Left colon (tissue), 2 donors: ENCODE measurements at places on chromosomes 5 and 9. TPM values are rescaled to one million over a fixed set of nuclear protein-coding genes. Genes with fewer than 3 reads are reported as not detected.

Gene C9
- total RNA-seq, result not detected

Gene IFNB1
- total RNA-seq, result not detected

DNA sequence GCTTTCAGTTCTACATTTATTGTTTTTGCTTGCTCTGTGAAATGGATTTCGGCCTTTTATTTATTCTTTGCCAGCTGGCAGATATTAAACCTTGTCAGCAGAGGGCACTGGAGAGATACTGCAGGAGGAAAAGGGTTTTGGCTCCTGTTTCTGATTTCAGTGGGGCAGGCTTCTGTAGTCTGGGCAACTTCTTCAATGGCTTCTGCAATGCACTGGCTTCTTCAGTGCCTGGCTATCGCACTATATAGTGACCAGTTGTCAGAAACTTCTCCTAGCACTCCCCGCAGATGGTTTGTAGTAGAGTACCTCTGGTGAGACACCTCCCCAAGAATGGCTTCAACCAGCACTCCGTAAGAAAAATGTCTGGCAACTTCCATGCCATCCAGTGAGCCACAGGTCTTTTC lies 3.2 kb upstream of the NFX1 start:
- peak; percentile 37 for DNase-seq

DNA sequence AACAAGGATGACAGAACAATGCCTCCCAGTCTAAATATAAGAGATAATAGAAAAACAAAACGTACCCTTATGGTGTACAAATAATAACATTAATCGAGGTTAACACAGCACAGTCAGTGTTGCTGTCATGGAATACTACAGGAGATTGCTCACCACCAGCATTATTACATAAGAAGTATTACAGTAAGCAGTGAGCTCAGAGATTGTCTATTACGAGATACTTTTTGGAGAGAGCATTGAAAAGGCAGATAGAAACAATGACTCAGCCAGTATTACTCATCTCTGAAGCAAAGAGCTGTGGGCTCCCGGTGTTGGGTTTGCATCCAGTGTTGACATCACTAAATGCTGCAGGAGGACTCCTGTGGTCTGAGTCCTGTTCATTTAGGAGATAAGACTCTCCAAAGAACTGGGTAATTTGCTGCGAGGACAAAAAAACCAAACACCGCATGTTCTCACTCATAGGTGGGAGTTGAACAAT lies 191.9 kb upstream of the SEMA6A start:
- DNase-seq, result no peak

Gene HMCN2
- total RNA-seq, result 19.1 TPM

- DNase-seq, result no peak
Measured at GRCh38 chr5:133383580-133383939, 228.8 kb downstream of the FSTL4 start.

GRCh38 chr9:89933578-89933977 lies 328.8 kb downstream of the GADD45G start:
- DNase-seq, result no peak

- DNase-seq, result no peak
Measured at GRCh38 chr9:89400403-89401116, 82.3 kb downstream of the SECISBP2 start.

Gene ANXA2R
- total RNA-seq, result 1.3 TPM

DNA sequence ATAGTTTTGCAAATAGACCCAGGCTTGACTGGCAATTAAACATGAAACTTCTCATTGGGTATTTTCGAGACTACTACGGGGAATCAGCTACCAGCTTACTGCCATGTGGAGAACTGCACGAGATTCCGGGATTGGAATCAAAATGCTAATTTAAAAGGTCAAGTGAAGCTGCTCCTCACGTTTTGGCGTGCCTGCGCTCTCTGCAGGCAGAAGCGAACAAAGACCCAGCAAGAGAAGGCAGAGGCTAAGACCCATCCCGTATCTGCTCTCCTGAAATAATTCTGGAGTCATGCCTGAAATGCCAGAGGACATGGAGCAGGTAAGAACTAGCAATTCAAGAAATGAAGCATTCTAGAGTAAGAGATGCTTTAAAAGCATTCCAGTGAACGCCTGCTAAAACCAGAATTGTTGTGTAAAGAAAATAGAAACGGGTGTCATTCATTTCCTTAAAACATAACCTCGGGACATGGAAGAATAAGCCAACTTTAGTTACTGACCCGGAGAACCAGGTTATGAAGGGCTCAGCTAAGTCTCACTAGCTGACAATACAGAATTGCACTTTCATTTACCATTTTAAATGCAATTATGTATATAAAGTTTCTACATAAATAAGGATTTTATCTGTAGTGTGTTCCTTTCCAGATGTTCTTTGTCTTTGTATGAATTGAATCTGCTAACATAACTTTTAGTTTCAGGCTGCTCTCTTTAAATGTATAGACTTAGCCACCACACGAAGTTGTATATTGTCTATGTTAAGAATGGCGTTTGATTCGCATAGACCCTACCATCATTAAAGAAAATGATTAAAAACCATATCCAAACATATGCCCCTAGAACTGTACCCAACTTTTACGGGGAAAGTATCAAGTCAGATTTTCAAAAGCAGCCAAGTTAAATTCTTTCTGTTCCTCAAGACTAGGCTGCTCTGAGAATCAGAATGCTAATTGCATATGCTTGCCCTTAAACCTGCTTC lies 2.0 kb upstream of the MAT2B start:
- DNase-seq, result peak; percentile 67

Gene PPP2R2B
- 1.7 TPM for total RNA-seq

Gene SOWAHA
- total RNA-seq, result 38.8 TPM

Gene PRR7
- total RNA-seq, result 2.2 TPM

DNA sequence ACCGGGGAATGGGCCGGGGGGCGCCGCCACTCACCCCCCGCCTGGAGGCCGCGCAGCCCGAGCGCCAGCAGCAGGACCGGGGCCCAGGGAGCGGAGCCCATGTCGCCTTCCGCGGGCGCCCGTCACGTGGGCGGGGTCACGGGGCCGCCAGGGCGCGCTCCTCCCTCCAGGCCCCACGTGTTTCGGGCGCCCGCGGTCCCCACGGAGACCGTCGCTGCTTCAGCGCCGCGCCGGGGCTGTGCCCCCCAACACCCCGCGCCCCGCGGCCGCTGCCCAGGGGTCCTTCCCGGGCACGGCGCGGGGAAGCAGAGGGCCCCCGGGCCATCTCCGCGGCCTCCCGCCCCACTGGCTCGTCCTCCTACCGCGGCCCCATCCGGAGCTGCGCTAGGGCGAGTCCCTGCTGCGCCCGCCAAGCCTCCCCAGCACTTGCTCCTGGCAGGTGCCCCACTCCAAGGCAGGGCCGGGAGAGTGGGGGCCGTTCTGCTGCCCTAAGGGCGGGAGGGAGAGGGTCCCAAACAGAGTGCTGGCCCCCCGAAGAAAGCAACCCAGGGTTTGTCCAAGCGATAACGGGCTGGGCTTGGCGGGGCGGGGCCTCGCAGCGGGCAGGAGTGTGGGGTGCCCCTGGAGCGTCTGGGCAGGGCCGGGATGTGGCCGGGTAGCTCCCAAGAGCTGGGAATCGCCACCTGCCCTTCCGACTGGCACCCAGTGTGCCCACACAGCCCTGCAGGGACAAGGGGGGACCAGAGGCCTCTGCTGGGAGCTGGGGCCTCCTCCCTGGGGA lies at the start of gene DPP7:
TSS of gene DPP7 (minus strand) at position 121 of the 781 bp plus-strand sequence. CDS start at position 101, 20 bp downstream.
- DNase-seq, result peak; percentile 84

- no peak for DNase-seq
Measured at GRCh38 chr5:88667496-88668201, 215.3 kb downstream of the MEF2C start.

Gene PCDHGC4
- total RNA-seq, result 0.92 TPM

DNA sequence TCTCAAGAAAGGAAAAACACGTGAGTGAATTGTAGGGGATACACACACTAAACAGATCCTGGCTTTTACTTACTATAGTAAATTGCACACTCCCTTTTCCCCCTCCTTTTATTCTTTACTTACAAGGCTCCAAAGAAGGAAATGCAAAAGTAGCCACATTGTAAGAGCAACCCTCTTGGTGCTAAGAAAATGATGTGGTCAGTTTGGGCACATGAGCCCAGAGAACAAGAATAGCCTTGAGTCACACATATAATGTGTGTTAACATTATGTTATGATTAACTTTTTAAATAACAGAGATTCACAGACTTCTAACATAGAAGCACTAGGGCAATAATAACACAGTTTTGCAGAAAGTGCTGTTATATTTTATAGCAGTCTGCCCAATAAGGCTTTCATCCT lies 48.5 kb downstream of the PCSK5 start:
- no peak for DNase-seq

DNA sequence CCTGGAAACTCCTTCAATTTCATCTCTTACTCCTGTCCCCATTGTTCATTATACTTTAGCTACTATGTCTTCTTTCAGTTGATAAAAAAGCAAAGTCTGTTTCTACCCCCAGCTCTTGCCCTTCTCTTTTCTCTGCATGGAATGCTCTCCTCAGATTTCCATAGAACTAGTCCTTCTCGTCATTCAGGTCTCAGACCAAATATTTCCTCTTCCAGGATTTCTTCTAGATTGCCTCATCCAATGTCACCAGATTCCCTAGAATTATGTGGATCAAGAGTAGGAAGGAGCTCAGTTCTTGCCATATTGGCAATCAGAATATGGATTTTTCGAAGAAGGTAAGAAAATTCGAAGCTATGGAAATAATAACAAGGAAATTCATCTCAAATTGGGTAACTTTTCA lies 176.1 kb downstream of the GABRG2 start:
- DNase-seq, result no peak

DNA sequence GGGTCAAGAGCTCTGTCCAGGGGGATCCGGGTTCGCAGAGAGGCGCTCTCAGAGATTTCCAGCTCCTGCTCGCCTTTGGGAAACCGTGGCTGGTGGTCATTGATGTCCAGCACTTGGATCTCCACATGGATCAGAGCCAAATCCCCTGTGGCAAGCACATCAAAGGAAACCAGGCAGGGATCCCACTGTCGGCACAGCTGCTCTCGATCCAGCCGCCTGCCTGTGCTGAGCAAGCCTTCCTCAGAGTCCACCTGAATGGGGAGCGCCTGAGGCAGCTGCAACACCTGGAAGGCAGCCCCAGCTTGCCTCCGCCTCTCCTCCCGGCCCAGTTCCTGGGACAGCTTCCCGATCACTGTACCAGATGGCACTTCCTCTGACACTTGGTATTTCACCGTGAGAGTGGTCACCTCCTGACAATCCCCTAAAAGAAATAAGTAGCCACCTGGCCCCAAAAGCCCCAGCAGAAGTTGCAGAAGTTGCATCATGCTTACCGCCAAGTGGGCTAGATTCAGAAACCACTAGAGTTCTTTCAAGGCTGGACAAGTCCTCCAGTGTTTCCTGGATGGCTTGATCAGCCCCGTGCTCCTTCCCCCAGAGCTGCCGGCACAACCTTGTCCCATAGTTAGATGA lies 520 bp downstream of the PCDH12 start:
- no peak for DNase-seq

DNA sequence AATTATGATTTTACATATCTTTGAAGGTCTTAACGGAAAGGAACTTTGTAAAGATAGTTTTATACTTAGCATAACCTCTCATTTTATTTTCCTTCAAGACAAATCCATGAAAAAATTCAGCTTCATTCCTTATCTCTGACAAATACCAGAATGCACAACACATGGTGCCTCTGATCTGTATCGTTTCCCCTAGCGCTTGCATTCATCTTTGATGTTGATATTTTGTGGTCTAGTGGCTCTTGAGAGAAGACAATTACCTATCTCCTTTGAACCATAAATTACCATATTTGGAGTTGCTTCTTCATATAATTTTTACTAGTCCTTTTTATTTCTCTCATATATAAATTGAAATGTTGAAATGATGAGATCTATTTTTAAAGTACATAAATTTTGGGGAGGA lies 551.3 kb downstream of the PDE4D start:
- DNase-seq, result no peak

DNA sequence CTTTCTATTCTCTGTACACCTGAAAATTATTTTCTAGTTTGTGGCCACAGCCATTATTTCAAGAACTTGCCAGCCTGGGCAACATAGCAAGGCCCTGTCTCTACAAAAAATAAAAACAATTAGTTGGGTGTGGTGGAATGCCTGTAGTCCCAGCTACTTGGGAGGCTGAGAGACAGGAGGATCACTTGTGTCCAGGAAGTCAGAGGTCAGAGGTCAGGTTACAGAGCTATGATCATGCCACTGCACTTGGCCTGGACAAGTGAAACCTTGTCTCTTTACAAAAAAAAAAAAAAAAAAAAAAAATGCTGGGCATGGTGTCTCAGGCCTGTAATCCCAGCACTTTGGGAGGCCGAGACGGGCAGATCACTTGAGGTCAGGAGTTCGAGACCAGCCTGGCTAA lies 58.3 kb downstream of the HMGCR start:
- DNase-seq, result no peak

DNA sequence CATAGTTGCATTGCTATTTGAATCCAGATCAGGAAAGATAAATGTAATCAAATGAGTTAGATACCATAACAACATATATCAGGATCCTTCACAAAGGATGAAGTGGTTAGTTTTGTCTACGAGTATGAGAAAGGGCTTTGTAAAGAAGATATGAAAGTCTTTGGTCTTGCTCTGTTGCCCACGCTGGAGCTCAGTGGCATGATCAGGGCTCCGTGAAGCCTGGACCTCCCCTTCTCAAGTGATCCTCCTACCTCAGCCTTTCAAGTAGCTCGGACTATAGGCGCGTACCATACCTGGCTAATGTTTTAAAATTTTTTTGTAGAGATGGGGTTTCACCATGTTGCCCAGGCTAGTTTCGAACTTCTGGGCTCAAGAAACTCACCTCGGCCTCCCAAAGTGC lies 1.8 kb downstream of the SMC5 start:
- no peak for DNase-seq

- DNase-seq, result no peak
Measured at GRCh38 chr9:130179331-130179907, 7.2 kb downstream of the NCS1 start.

GRCh38 chr9:2722715-2723114 lies 5.4 kb downstream of the KCNV2 start:
- no peak for DNase-seq

GRCh38 chr5:132841305-132841704 lies 10.9 kb upstream of the SHROOM1 start:
- no peak for DNase-seq

GRCh38 chr5:27797220-27797619 lies 758.8 kb upstream of the CDH9 start:
- DNase-seq, result no peak

- DNase-seq, result no peak
Measured at GRCh38 chr9:133002147-133003070, 23.9 kb downstream of the GFI1B start.

Gene STPG3
- not detected for total RNA-seq

- DNase-seq, result no peak
Measured at GRCh38 chr9:36864491-36865410, 169.3 kb downstream of the PAX5 start.

Gene YTHDC2
- total RNA-seq, result 23.2 TPM

GRCh38 chr9:68546596-68547390 lies 6.1 kb upstream of the TMEM252 start:
- no peak for DNase-seq

Gene NRG2
- 0.06 TPM for total RNA-seq

- DNase-seq, result no peak
Measured at GRCh38 chr9:92727716-92728700, 36.6 kb downstream of the BICD2 start.

DNA sequence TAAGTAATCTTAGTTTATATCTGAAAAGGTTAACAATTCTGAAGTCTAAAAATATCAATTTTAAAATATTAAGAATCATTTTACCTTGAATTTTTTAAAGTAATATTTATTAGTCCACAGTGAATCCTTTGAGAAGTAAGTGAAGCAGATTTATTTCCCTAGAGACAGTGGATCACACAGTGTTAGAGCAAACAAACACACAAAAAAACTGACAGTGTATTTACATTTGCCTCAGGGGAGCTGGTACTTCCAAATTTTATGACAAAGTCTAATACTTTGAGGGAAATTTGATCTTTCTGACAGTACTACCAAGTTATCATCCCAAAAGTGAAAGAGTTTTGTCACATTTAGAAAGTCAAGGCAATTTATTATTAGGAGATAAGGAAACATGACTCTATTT lies 1750.6 kb upstream of the CDH9 start:
- no peak for DNase-seq
